Posterior vena cava (tissue), 2 donors: ENCODE measurements at places on chromosomes 1 and 21. TPM values are rescaled to one million over a fixed set of nuclear protein-coding genes. Genes with fewer than 3 reads are reported as not detected.

Gene C21orf58
- total RNA-seq: 1.3 TPM

DNA sequence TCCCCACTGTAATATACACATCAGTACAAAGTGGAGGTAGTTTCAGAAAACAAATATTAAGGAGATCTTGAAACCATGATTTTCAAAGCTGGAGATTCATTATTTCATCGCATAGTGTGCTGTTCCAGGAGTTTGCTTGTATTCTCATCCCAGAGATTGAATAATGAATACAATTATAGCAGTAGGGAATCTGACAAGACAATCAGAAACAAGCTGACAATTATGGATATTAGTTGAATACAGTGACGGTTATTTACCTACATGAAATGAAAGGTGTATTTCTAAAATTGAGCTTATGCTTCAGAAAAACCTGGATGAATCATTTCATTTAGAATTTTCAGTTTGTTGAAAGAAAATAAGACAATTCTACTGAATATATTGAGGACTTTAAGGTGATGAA lies 2119.0 kb downstream of the MRPL39 start:
- no peak for DNase-seq

Gene RHCE
- total RNA-seq: not detected

DNA sequence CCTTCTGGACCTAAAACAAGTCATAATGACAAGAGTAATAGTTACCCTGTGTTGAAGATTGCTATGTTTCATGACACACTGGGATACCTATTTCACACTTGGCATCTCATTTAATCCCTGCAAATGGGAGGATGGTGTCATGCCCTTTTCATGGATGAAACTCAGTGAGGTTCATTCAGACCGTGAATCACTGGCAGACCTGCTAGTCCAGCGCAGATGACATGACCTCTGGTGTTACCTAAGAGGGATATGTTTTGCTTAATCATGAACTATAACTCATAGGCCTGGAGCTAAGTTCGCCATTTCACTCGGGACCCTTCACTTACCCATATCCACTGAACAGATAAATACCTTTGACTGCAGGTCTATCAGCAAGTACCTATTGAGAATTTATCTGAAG lies 286.6 kb upstream of the FMN2 start:
- no peak for DNase-seq

GRCh38 chr1:42756956-42757891 lies 9.6 kb downstream of the P3H1 start:
- DNase-seq: peak; percentile 67

DNA sequence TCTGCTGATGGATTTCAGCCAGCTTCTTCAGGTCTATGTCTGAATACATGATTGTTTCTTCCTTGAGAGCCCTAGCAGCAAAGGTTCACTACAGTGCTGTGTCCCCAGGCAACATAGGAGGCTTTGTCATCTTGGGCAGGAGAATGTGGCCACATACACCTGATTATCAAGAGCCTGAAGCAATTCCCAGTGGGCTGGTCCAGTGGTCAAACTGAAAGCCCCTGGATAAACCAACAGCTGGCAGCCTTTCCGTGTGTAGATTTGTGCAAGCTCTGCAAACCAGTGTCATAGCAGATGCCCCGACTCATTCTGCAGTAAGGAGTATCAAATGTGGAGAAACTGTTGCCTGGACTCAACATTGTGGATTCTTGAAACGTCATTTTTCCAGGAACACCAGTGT lies 2.3 kb upstream of the GIPC2 start:
- DNase-seq: no peak

DNA sequence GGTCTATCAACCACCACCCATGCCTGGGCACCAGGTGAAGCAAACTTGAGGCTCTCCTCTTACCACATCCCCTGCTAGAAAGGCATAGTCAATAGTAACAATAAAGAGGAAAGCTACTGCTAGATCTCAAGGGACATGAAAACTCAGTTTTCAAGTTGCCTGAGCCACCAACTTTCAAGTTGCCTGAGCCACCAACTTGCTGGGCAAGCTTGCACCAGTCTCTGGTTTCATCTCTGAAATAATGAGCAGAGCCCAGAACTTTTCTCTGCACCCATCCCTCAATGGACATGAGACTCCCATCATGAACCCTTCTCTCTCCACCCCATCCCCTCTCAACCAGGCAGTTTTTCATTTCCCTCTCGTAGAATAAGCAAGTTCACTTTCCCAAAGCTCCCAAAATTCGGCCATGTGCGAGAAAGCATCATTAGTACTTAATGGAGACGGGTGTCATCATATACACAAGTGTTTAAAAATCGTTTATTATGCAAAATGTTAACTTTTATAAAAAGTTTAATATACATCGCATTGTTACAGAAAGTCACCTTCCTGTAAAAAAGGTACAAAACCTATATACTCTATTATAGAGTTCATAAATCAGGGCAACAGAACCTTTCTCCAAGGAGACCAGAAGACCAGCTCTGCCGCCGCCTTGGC lies 1.7 kb downstream of the ID3 start:
- DNase-seq: no peak

GRCh38 chr1:234409328-234409727 lies 36.1 kb downstream of the COA6 start:
- no peak for DNase-seq

Gene C1QB
- 125 TPM for total RNA-seq

GRCh38 chr1:81506699-81507098 lies 294.0 kb upstream of the ADGRL2 start:
- no peak for DNase-seq

Gene GBP4
- total RNA-seq: 9.5 TPM

GRCh38 chr1:147726168-147726567 lies 34.2 kb downstream of the GJA5 start:
- DNase-seq: no peak

Gene RAVER2
- total RNA-seq: 8.8 TPM
